ENCODE measurements at places on chromosomes 13 and 19.
A peak's percentile ranks its signal among the peaks of the same experiment; 100 is the strongest.

DNA sequence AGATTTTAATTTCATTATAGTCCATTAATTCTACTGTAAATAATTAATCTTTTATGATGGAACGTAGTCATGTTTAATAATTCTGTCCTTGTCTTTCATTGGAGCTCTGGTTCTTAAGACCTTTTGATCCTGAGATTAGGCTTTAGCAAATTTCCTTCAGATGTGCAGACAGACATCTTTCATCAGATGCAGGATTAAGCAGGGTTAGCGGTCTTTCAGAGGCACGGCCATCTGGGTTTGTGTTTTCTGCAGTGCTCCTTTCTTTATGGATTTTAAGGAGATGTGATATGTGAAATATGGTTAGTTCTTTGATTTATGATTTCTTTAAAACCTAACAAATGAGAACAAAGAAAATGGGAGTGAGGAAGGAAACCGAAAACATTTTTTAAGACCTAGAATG, 643.9 kb upstream of the SGCG start:
- no peak for DNase-seq

- DNase-seq: no peak
Observed at GRCh38 chr13:35514061-35514477, 37.6 kb upstream of the MAB21L1 start.

DNA sequence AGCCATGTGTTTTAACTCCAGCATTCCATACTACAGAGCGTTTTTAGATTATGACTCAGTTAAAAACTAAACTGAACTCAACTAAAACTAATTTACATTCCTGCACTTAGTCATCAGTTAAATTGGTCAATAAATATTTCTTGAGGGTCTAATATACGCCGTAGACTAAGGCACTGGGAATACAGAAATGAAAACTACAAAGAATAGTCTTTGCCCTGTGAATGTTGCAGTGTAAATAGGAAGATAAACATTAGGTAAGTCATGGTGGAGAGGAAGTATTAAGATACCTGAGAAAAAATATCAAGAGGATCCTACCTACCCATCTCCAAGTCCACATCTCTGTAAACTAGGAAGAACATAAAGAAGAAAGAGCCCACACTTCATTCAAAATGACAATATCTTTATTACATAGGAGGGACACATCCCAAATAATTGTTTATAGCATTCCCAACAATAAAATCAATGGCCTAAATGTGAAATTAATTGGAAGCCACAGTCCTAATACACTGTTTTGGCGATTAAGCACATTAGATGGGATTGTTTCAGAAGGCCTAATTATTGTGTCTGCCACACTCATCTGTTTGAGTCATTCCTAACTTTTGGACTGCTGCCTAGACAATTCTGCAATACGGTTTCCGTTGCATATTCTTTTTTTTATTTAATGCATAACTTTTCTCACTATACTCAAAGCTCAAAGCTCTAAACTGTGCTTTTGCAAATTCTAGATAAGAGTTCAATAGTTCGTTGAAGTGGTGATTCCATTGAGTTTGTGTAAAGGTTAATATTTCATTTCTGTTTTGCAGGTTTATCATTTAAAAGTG, 52.9 kb downstream of the MBNL2 start:
- DNase-seq: no peak

- no peak for DNase-seq
Observed at GRCh38 chr19:29516821-29517395, 8.9 kb upstream of the VSTM2B start.

GRCh38 chr13:31069808-31070534, 91.7 kb downstream of the HSPH1 start:
- DNase-seq: no peak

GRCh38 chr13:77714119-77714755, 16.8 kb downstream of the SLAIN1 start:
- no peak for DNase-seq

DNA sequence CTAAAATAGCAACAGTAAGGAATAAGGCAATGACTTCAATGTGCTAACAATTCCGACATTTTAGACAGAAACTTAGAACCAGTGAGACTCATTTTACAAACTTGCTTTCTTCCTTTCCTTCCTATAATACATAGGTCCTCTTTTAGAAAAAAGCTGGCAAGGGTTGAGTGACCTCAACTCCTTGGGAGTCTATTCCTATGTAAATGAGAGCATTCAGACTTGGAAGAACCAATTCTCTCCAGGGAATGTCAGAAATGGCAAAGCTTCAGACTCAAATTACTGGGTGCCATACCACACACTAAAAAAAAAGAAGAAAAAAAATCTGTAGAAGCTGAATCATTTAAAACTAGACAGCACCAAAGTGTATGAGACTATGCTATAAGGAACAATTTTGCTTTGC, 1328.2 kb downstream of the OLFM4 start:
- DNase-seq: no peak

DNA sequence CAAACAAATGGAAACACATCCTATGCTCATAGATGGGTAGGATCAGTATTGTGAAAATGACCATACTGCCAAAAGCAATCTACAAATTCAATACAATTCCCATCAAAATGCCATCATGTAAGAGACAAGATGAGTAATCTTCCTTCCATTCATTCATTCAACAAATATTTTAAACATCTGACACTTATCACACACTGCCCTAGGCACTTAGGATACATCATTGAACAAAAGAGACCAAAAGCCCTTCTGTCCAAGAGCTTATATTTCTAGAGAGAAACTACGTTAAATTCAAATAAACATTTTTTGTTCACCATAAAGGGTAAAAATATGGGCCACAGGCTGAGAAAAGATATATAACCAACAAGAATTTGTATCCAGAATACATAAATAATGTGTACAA, 20.5 kb upstream of the LHFPL6 start:
- DNase-seq: no peak

DNA sequence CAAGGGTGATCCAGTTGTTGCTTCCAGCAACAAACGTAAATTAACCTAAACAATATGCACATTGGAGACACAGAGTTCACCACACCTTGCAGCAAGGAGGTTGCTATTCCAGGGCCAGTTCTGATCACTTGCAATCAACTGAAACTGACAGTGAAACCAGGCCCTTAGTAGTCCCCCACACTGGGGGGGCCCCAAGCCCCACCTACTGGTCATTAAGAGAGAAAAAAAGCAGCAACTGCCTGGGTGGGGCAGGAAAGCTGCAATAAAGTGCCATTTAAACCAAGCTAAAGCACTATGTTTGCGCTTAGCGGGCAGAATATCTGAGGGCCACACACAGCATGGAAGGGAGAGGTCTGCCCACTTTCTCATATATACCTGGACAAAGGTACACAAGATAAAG, 51.5 kb downstream of the ATP7B start:
- DNase-seq: no peak

- no peak for DNase-seq
Observed at GRCh38 chr13:111614613-111615012, 294.2 kb downstream of the TEX29 start.

GRCh38 chr13:64709079-64709478, 2521.1 kb downstream of the PCDH9 start:
- no peak for DNase-seq

DNA sequence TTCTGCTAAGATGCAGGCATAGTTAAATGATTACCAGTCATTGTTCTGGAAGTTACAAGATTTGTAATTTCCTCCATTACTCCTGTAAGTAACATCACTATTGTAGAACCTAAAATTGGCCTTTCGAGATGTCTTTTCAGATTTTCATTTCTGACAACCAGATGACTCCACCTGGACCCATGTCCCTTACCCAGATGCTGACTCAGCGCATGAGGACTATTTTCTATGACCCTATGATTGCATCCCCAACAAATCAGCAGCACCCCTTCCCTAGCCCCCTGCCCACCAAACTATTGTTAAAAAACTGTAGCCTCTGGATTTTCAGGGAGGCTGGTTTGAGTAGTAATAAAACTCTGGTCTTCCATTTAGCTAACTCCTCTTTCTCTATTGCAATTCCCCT, 55.2 kb upstream of the RCBTB2 start:
- no peak for DNase-seq

DNA sequence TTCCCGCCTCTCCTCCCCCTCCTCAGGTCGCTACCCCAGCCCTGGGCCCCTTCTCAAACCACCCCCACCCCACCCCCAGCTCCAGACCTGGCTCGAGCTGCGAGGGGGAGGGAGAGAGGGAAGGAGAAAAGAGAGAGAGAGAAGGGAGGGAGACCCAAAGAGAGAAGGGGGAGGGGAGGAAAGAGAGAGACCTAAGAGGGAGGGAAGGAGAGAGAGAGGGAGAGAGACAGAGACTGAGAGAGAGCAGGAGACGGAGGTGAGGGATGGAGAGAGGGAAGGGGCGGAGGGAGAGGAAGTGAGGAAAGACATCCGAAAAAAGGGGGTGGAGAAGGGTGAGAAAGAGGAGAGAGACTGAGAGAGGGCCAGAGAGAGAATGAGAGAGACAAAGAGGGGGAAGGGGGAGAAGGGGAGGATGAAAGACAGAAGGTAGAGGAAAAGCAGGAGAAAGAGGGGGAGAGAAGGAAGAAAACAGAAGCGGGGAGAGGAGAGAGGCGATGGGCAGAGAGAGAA, 2.0 kb upstream of the SPACA6 start:
- peak; percentile 28 for DNase-seq

DNA sequence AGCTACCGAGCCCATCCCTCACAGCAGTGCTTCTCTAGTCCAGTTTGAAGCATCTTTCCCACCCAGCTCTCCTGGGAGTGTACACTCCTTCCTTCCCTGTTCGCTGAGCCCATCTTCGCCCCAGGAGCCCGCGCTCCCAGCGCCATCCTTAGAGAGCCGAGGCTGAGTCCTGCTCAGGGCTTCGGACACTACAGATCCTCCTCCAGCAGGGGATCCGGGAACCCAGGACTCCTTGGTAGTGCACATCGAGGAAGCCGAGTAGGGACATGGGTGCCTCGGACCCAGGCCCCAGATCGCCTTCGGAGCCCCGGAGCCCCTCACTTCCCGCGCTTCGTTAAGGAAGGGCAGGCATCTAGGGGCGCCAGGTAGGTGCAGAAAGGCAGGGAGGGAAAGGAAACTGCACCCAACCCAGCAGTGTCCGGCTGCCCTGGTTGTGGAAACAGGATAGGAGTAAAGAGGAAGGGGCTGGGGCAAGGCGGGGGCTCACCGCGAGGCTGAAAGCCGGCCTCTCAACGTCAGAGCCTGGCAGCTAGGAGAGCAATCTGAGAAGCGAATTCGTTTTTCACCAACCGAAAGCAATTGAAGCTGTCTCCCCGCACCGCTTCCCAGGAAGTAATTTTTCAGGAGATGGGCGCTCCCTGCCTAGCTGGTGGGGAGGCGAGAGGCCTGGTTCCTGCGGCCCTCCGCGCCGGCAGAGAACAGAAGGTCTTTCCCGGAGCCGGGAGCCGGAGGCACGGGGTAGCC, 1.0 kb downstream of the PDX1 start:
- DNase-seq: peak; percentile 3

GRCh38 chr19:30999726-31000125, 349.5 kb downstream of the TSHZ3 start:
- no peak for DNase-seq

DNA sequence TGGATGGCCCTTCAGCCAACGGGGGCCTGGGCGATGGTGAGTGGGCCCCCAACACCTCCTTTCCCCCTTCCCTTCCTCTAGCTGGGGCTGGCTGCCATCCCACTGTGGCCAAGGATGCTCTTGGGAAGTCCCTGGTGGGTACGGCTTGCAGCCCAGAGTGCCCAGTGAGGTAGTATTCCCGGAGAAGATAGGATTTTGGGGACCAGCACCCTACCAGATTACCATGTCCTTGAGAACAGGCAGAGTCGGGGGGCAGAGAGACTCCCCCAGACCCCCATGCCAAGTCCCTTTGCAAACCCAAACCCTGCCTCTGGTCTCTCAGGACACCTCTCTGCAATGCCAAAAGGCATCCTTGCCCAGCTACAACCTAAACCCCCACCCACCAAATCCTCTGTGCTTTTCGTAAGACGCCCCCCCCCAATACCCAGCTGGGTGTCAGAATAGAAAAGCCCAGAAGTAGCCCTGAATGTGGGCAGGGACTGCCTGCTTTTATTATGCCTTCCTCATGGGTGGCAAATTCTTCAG, 1.7 kb downstream of the HIF3A start:
- DNase-seq: no peak

- DNase-seq: no peak
Observed at GRCh38 chr13:90846936-90847335, 500.6 kb upstream of the MIR17HG start.

GRCh38 chr19:54612428-54612827, 17.9 kb upstream of the LILRB1 start:
- DNase-seq: no peak

GRCh38 chr13:66546534-66547379, 683.4 kb downstream of the PCDH9 start:
- DNase-seq: no peak

All from DMS79 treated with DMSO at 0.1 percent for 48 hours (cell line).